Sigmoid colon (tissue), 7 donors: ENCODE measurements at places on chromosomes 11 and 22. TPM values are rescaled to one million over a fixed set of nuclear protein-coding genes. Genes with fewer than 3 reads are reported as not detected.

GRCh38 chr11:69171476-69172240, 15.9 kb downstream of the SMIM38 start:
- DNase-seq: no peak

- DNase-seq: no peak
These were observed at the start of the genes BSCL2 and GNG3 for GRCh38 chr11:62707277-62707861. BSCL2 (minus strand) TSS chr11:62707424; CDS start chr11:62707195, 229 bp downstream. GNG3 (plus strand) TSS chr11:62707676; CDS start chr11:62708296, 620 bp downstream.

DNA sequence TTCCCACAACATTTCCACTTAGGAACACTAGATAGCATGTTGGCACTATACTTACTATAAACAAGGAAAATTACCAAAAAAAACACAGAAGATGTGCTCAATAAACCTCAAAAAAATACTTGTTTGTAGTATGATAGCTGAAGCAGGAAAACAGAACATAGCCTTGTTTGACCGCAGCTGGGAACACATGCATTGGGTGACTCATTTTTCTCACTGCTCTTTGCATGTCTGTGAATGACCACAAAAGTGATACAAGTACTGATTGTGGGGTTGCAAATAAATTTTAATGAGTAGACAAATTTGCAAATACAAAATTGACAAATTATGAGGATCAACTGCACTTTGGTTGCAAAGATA, 22.8 kb upstream of the GUCY1A2 start:
- no peak for DNase-seq

DNA sequence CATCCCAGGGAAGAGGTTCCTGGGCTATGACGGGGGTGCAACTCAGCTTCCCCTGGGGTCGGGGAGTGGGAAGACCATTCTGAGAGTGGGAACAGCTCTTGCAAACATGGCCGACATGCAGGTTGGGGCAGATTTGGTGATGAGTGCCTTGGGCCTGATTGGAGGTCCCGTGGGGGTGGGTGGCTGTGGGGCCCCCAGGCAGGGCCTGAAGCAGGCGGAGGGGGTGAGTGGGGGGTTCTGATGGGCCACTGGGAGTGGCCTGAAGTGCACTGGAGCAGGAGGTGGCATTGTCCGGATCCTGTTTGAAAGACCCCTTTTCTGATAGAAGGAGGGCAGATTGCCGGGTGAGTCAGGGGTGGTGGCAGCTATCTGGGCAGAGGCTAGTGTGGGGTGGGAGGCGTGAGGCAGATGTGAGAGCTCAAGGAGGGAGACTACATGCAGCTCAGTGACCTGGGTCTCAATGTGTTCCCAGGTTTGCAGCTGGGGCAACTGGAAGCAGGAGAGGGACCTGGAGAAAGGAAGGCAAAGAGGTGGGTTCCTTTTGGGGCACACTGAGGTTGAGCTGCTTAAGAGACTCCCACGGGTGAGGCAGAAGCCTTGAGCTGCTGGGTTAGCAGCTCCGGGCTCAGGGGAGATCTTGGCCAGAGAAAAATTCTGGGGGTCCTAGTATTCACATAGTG, 15.1 kb downstream of the MYEOV start:
- DNase-seq: peak; percentile 19

DNA sequence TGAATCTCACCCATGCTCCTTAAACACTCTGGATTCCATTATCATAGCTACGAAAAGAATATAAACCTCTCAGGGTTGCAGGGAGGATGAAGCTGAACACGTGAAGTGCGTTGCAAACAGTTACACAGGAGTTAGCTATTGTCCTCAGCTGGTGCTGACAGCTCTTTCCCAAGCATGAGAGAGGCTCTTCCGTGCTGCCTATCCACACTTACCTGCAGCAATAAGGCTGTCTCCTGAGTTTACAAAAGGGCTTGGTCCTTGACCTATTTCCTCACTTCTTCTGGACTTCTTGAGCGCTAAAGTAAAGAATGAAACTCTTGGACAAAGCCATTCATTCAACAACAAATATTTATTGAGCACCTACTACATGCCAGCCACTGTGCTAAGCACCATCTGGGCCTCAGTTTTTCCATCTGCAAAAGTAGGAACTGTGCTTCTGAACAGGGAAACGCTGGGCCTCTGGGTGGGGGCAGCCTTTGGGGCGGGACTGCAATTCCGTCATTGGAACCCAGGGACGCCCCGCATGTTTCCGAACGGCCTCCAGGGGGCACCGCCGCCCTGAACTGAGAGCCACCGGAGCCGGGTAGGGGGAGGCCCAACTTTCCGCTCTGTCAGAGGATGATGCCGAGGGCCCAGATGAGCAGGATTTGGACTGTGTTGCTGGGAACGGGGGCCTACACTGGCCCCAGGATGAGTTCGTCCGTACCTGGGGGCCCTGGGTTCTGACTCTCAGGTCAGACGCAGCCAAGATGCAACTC, 651 bp upstream of the ARL2 start:
- DNase-seq: peak; percentile 97

- DNase-seq: no peak
These were observed 88.0 kb downstream of the ZBTB16 start for GRCh38 chr11:114147375-114148012.

DNA sequence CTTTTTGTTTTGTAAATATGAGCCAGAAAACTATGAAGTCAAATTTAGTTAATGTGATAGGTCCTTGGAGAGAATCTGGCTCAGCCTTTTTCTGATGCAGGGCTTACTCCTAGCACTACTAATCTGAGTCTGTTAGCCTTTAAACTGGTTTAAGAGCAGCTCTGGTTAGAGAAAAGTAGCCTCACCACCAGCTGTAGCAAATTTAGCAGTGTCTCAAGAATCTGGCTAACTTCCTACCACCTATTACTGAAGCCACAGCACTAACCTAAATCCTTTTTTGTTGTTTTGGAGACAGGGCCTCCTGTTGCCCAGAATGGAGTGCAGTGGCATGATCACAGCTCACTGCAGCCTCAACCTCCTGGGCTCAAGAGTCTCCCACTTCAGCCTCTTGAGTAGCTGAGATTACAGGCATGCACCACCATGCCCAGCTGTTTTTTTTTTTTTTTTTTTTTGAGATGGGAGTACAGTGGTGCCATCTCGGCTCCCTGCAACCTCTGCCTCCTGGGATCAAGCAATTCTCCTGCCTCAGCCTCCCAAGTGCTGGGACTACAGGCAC, 13.9 kb downstream of the RBM4B start:
- no peak for DNase-seq

The P2RY6 gene
- polyA plus RNA-seq: 2.4 TPM

The CTSW gene
- not detected for polyA plus RNA-seq

The MMP12 gene
- polyA plus RNA-seq: 31.6 TPM

The C22orf31 gene
- not detected for polyA plus RNA-seq

The SLC25A22 gene
- 7.8 TPM for polyA plus RNA-seq

The PHLDB1 gene
- polyA plus RNA-seq: 44.4 TPM
